ENCODE measurements at places on chromosomes 7 and 10.

DNA sequence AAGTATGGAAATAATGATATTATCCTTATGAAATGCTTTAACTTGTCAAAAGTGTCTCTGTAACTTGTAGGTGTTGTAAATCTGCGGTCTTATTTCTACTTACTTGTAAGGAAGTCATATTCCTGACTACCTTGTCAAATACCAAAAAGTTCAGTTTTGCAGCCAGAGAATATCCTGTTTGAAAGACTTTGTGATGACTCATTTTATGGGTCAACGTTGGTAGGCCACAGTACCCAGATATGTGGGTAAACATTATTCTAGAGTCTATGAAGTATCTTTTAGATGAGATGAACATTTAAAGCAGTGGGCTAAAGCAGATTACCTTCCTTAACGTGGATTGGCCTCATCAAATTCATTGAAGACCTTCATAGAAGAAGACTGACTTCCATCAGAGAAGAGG is 195.3 kb downstream of the PPP1R9A start:
- no peak for DNase-seq

DNA sequence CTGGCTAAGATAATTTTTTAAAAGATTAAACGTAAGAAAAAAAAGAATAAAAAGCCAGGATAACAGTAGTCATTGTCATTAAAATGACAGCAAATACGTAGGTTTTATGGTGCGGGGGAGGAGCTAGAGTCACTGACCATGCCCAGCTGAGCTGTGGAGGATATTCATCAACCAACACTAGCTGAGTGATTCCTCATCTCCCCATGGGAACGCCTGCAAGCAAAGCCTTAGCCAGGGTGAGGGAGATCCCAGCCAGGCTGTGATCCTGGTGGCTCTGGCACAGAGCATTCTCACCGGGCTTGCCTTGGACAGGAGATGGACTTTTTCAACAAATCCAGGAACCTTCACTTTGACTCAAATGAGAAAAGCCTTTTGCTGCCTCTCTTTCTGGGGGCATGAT is 94.2 kb downstream of the HIP1 start:
- no peak for DNase-seq

DNA sequence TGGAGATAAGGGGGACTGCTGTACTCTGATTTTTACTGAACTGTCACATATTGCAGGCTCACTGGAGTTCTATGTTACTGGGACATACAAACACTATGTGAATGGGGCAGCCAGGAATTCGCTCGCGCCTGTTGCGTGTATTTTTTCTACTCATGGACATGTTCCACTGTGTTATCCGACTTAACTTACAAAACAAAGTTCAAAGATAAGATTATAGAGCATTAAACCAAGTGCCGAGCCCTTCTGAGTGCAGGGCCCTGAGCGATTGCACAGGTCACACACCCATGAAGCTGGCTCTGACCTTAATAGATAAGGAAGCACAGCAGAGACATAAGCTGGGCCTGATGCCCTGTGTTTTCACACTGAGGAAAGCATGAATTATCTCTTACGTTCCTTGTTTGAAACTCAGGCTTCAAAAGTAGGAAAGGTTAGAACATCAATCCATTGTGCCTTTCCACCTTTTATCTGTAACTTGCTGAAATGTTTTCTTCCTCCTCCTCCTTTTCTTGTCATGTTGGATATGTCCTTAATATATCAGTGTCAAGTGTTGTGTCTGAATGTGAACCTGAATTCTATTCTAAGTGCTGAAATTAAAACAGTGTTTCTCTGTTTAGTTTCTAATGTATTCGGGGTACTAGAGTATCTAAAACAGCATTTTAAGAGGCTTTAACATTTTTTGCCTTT is 273.8 kb downstream of the AUTS2 start:
- DNase-seq: no peak

GRCh38 chr10:4130685-4131084 is 345.7 kb upstream of the KLF6 start:
- no peak for DNase-seq

DNA sequence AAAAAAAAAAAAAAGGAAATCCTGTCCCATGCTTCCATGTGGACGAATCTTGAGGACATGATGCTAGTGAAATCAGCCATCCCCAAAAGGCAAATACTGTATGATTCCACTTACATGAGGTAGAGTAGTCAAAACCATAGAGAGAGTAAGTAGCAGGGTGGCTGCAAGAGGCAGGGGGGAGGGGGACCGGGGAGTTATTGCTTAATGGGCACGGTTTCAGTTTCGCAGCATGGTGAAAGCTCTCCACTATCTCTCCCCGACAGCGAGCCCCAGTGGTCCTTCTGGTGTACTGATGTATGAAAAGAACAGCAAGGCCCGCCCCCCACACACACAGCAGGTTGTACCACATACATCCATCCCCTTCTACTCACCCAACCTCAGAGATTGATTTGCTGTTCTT is 32.8 kb downstream of the NOD1 start:
- DNase-seq: peak; percentile 95

- no peak for DNase-seq
These were observed 110.8 kb downstream of the MYL10 start for GRCh38 chr7:101518336-101518735.

- DNase-seq: peak; percentile 49
These were observed 993 bp downstream of the PTPRN2 start for GRCh38 chr7:158586499-158587161.

- DNase-seq: no peak
These were observed 89.1 kb upstream of the TRIM24 start for GRCh38 chr7:138370956-138371355.

DNA sequence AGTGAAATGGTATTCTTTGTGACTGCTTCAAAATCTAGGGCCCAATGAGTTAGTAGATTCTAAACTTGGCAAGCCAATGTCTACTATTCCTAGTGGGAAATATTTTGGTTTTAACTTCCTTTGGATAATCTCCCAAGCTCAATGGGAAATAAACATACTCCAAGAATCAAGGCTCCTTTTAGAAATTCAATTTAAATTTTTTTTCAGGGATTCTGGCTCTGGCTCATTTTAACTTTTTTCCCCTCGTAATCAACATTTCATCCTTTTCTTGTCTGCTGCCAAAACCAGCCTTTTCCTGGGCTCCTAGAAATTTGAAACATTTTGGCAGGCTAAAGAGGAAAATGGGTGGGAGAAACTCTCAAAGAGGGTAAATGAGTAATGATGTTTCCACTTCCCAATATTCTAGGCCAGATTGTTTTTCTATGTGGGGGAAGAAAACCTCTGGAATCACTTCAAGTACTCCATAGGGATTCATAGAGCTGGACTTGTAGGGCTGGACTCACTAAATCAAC is 85.6 kb upstream of the AGR3 start:
- DNase-seq: no peak

GRCh38 chr7:106820321-106821217 is 44.5 kb upstream of the PIK3CG start:
- no peak for DNase-seq

DNA sequence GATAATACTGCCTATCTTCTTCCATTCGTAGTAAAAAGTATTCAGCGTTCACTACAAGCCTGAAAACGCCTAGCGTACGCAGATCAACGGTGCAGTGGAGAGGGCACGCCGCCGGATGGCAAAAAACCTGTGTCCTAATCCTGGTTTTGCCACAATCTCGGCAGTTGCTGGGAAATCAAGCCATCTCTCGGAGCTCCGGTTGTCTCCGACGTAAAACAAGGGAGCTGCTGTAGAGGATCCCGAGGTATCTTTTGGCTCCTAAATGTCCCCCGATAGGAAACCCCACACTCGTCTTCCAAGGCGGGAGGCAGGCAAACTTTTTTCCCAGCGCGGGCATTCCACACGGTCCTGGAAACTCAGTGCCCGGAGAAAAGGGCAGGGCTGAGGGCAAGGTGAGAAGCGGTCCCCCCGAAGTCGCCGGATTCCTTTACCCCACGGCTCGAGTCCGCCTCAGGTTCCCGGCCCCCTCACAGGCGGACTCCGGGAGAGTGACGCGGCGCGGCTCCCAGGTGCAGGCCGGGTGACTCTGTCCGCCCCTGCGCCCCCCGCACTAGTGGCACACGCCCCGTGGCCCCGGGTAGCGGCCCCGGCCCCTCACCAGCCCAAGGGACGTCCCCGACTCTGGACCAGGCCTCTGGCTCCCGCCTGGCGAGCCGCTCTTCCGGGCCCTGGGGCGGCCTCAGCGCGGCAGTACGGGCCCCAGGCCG is 649 bp downstream of the IDE start:
- peak; percentile 80 for DNase-seq

- peak; percentile 80 for DNase-seq
These were observed 52.0 kb upstream of the STEAP1B start for GRCh38 chr7:22551768-22552513.

DNA sequence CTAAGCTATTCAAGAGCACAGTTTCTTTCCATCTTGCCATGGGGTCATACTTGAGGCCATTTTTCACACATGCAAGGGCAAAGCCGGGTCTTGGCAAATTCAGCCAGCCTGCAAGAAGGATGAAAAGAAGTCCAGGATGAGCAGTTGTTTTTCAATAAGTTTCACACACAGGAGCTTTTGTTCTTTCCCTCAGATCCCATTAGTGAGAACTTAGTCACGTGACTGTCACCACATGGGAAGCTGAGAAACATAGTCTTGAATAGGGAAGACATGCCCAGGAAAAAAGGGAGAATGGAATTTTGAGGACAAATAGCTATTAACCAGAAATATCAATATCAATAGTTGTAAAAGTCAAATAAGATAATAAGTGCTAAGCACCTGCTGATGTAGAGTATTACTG is 137.7 kb downstream of the AHR start:
- DNase-seq: no peak

DNA sequence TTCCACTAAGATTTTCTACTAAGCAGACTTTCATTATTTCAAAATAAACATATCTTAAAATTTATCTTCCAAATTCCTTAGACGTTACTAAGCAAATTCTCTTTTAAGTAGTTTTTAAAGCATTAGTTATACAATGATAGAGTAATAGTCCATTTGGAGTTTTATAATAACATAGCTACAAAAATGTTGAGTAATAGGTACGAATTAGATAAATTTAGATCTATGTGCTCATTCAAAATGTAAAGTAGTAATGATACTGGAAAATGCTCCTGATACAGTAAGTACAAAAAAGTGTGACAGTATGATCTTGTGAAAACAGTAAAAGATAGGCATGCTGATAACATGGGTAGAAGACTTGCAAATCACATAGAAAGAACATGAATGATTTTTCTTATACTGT is 4.5 kb downstream of the DMTF1 start:
- DNase-seq: no peak

DNA sequence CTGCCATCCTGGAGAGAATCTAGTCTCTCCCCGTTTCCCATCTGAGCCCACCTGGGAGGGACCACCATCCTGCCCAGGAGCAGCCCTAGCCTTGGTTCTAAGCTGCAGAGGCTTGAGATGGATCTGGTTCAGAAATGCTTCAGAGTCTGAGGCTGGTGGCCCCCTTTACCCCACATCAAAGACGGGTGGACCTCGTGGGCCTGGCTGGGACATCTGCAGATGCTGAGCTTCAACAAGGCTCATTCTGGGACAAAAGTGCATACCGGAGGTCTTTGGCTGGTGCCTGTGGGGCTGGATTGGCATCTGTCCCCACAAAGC is 4.9 kb upstream of the IRF5 start:
- no peak for DNase-seq

GRCh38 chr10:58996063-58996462 is 180.4 kb upstream of the PHYHIPL start:
- no peak for DNase-seq

GRCh38 chr7:128135159-128135514 is 103.9 kb upstream of the LRRC4 start:
- DNase-seq: no peak

DNA sequence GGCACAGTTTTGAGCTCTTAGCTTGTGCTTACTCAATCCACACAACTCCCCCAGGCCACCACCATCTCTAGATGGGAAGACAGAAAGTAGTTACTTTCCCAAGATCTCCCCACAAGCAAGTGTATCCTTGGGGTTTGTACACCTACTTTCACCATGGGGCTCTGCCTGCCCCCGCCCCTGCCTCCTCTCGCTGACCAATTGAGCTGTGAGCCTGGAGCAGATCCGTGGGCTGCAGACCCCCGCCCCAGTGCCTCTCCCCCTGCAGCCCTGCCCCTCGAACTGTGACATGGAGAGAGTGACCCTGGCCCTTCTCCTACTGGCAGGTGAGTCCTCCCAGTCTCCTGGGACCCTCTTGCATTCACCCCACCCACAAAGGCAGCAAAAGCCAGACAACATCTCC is 2.0 kb downstream of the FXYD4 start:
- DNase-seq: peak; percentile 15

- no peak for DNase-seq
These were observed 716.2 kb downstream of the NXPH1 start for GRCh38 chr7:9149499-9150082.

DNA sequence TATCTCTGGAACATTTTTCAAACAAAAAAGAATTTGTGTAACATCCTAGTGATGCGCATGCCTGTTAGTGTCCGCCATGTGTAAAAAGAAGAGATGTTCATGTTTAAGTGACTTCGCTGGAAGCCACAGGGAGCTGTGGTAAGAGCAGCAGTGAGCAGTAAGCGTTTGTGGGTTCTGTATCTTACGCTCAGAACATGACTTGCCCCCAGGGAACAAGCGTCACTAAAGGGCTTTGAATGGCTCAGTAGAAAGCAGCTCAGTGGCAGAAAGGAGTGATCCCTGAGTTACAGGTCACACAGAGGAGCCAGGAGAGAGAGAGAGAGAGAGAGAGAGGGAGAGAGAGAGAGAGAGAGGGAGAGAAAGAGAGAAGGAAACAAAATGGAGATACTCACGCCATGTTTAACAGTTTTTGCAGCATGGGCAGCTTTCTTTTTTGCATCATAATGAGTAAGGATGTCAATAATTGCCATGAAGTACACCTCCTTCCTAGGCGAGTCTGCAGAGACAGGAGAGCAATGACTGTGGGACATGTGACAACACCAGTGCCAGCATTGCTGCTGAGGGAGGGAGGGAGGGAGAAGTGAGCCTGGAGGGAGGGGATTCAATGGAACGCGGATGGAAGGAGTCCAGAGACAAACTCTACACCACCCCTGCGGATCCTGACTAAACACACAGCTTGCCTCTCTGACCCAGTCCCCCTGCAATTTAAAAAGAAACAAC is 174.6 kb downstream of the PIP4K2A start:
- DNase-seq: no peak

DNA sequence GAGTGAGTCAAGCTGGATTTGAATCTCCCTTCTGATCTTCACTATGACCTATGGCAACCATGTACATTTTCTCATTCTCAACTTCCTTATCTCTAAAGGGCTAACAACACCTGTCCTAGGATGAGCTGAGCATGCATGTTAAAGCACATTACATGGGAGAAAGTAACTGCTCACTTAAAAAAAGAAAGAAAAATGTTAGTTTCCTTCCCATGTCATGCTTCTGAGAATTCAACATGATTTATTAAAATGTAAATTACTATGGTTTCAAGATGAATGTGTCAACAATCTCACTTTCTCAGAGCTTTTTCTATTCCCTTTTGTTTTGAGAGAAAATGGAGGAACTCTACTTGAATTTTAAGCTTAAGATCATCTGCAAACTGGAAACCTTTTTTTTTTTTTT is 295.3 kb downstream of the SKIDA1 start:
- DNase-seq: no peak

GRCh38 chr7:44505595-44505994 is 15.1 kb upstream of the NUDCD3 start:
- no peak for DNase-seq

DNA sequence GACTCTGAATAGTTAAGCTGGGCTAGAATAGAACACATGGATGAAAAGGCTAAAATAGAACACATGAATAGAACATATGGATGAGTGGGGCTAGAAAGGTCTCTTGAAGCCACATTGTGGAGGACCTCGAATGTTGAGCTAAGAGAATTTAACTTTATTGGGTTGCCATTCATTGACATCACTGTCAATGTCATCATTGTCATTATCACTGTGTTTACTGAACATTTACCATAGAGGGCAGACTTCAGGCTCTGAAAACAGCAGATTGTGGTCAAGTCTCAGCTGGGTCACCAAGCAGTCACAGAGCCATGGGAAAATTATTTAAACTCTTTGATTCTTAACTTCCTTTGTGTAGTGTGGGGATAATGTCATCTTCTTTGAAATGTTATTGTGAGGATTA is 80.4 kb downstream of the WDFY4 start:
- DNase-seq: no peak
